ENCODE measurements at places on chromosomes 5 and 9. TPM values are rescaled to one million over a fixed set of nuclear protein-coding genes. Genes with fewer than 3 reads are reported as not detected.

DNA sequence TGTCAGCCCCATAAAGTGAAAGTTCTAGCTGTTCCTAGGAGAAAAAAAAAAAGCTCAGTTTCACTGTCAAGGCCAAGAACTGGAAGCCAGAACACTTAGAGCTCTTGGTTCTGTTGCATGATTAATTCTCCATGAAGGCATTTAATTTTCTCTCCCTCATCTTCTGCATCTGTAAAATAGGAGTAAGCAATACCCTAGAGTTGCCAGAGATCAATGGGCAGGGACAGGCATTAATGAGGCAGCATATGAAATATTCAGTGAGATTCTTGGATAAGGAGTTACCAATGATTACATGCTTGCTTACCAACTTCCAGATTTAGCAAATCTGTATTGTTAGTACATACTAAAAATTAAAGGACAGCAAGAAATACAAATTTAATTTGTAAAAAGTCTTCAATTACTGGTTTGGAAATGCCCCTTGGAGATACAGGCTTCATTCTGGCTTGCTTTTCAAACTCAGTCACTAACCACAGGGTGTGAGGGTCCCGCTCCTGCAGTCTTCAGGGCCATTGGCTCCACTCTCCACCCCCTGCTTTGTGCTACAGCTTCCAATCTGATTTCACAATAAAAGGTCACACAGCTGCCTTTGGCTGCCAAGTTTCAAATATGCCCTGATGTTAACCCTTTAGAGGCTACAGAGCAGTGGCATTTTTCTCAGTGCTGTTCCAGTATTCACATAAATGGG, 624.6 kb downstream of the BNC2 start:
- DNase-seq, result no peak

GRCh38 chr9:113530022-113530635, 66.6 kb downstream of the RGS3 start:
- no peak for DNase-seq

- no peak for DNase-seq
Observed at GRCh38 chr9:80507611-80508010, 935.8 kb downstream of the TLE4 start.

DNA sequence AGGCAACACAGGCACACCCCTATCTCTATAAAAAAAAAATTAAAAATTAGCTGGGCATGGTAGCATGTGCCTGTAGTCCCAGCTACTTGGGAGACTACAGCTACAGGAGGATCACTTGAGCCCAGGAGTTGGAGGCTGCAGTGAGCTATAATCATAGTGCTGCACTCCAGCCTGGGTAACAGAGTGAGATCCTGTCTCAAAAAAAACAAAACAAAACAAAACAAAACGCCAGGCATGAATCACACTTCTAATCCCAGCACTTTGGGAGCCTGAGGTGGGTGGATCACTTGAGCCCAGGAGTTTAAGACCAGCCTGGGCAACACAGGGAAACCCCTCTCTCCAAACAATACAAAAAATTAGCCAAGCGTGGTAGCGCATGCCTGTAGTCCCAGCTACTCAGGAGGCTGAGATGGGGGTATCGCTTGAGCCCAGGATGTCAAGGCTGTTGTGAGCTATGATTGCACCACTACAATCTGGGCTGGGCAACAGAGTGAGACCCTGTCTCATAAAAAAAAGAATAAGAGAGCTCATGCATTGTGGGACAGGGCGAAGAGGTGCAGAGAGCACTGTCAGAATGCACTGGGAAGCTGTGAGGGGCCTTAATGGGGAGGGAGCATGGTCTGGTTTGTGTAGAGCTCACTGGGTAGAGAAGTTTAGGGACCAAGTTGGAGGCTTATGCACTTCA, 8.4 kb upstream of the SAP30L start:
- DNase-seq, result no peak

GRCh38 chr5:53473633-53474032, 6.8 kb upstream of the FST start:
- no peak for DNase-seq

GRCh38 chr9:130745829-130746228, 52.2 kb downstream of the EXOSC2 start:
- no peak for DNase-seq

- no peak for DNase-seq
Observed at GRCh38 chr9:23754551-23754950, 71.5 kb downstream of the ELAVL2 start.

DNA sequence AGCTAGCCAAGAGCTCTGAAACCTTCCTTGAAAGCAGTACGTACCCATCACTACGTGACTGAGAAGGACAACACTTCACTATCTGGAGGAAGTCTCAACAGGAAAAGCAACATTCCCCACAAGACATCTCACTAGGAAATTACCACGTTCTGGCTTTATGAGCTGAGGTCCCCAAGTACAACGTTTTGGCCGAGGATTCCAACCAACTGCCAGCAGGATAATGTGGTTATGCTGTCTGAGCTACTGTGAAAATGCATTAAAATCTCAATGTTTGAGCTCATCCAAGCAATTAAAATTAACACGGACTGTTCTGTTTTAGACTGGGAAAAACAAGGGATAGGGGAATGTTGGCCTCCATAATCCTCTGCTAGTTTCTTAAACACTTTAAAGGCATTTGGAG, 16.4 kb downstream of the MED27 start:
- no peak for DNase-seq

GRCh38 chr5:154945695-154946301, 4.9 kb downstream of the MRPL22 start:
- DNase-seq, result peak; percentile 11

DNA sequence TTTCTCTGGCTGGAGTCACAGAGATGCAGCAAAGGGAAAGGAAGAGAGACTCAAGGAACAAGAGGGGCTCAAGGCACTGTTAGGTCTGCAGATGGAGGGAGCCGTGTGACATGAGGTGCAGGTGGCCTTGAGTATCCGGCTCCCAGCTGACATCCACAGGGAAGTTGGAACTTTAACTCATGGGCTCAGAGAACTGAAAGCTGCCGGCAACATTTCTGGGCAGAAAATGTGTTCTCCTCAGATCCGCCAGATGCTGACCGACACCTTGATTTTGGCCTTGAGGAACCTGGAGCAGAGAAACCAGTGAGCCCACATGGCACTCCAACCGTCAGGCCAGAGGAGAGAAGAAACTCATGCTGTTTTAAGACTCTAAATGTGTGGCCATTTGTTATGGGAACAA, 258.1 kb upstream of the IRX2 start:
- DNase-seq, result no peak

DNA sequence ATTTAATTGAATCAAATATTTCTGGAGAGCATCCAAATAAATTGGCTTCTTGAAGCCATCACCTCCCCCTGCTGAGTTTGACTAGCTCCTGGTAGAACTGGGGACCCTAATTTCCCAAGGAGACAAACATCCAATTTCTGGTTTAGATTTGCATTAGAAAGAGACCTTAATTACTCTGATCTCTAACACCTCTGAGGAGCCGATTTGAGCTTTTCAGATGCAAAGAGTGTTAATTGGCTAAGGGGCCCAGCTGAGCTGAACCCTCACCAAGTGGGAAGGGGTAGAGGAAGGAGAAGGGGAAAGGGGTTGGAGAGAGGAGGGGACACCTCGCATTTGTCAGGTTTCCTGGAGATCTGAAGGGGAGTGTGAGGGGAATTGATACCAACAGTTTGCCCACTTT, 145.4 kb upstream of the SHB start:
- no peak for DNase-seq

- DNase-seq, result no peak
Observed at GRCh38 chr5:65434122-65434521, 47.6 kb downstream of the ADAMTS6 start.

GRCh38 chr5:5326115-5326758, 96.2 kb upstream of the ICE1 start:
- no peak for DNase-seq

- no peak for DNase-seq
Observed at GRCh38 chr9:22211588-22212360, 202.7 kb upstream of the CDKN2B start.

- DNase-seq, result no peak
Observed at GRCh38 chr9:76644171-76644570, 120.1 kb upstream of the PCA3 start.

DNA sequence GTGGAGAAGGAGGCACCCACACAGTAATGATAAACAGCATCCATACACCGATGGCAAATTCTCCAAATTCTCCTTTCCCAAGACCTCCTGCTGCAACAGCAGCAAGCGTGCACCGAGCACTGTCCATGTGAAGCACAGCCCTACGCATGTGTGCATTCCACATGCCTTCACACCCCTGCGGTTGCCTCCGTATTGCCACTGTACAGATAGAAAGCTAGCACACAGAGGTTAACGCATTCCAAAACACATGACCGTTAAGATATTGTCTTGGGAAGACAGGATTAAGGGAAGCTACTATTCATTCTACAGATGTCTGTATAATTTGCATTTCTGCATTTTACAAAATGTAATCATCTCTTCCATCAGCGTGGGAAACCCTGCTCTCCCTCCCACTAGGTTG, 6.6 kb downstream of the FLT4 start:
- no peak for DNase-seq

- DNase-seq, result no peak
Observed at GRCh38 chr5:80191991-80192398, 63.9 kb downstream of the SERINC5 start.

- DNase-seq, result no peak
Observed at GRCh38 chr9:115212125-115212605, 94.2 kb upstream of the TNC start.

DNA sequence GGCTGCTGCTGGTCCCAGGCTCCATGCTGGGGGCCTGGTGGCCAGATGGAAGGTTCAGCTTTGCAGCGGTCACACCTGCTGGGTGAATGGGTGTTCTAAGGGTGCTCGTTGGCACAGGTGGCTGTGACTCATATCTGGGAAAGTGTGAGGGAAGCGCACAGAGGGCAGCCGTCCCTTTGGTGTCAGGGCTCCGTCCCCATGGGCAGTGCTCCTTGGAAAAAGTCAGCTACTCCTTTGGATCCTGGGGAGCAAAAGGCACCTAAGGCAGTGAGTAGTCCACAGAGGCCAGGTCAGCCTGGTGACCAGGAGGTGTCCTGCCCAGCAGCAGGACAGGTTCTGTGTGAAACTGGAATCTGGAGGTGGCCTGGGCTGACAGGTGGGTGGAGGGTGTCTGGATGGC, 18.4 kb upstream of the GBGT1 start:
- no peak for DNase-seq

Gene MBLAC2
- total RNA-seq, result 6.3 TPM

Gene PRRX2
- 0.35 TPM for total RNA-seq

Gene PAPPA
- total RNA-seq, result not detected

Gene C6
- not detected for total RNA-seq

Gene DDX41
- total RNA-seq, result 160 TPM

Gene TSSK1B
- not detected for total RNA-seq

Gene SLC6A7
- not detected for total RNA-seq

Gene CSF1R
- 2.7 TPM for total RNA-seq

Gene ZNF782
- 6.5 TPM for total RNA-seq

Gene SH2D3C
- total RNA-seq, result 13.9 TPM

Gene RASGEF1C
- total RNA-seq, result not detected

Gene NR4A3
- 37.7 TPM for total RNA-seq

Gene PFN3
- not detected for total RNA-seq

Gene SLC4A9
- not detected for total RNA-seq

Gene KCNMB1
- total RNA-seq, result not detected

Gene ACER2
- total RNA-seq, result 3.0 TPM

Gene ZNF608
- total RNA-seq, result not detected

Gene TUT7
- 34.2 TPM for total RNA-seq
